EH (cell line): ENCODE measurements at places on chromosomes 12 and 14.

DNA sequence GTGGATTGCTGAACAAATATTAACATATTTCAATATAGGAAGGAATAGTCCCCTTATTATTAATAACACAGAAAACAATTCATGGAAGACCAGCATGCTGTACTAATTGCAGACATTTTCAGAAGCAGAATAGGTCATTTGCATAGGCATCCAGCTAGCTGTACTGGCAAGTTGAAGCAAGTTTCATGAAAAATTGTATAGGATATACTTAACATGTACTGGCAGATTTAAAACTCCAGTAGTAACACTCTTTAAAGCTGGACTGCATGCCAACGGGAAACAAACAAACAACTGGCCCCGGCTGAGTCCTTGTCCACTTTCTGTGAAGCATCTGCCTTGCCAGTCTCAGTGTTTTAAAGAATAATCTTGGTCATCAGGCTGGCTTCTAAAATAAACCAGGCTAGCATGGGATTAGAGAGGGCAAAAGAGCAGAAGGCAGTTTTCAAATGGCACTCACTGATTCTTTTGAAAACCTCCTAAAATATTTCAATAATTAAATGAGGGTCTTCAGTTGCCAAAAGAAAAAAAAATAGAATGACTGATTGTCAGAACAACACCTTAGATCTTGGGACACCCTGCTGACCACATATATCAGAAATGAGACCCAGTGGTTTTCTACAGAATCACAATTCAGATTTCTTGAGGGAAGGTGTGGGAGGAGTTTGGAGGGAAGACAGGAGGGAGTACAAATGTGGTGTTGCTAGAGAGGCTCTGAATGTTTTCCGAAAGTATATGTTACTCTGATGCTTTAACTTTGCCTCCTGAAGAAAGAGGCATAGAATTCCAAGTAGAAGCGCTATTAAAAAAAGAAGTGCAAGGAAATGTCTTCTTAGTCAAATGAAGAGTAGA is 122.5 kb upstream of the KRAS start:
- DNase-seq = no peak

GRCh38 chr12:4116251-4117111 is 157.1 kb upstream of the CCND2 start:
- DNase-seq = peak; percentile 86

GRCh38 chr14:20341646-20342045 is 1.8 kb upstream of the PARP2 start:
- DNase-seq = no peak

GRCh38 chr14:69040353-69040752 is 61.3 kb upstream of the ACTN1 start:
- DNase-seq = no peak

DNA sequence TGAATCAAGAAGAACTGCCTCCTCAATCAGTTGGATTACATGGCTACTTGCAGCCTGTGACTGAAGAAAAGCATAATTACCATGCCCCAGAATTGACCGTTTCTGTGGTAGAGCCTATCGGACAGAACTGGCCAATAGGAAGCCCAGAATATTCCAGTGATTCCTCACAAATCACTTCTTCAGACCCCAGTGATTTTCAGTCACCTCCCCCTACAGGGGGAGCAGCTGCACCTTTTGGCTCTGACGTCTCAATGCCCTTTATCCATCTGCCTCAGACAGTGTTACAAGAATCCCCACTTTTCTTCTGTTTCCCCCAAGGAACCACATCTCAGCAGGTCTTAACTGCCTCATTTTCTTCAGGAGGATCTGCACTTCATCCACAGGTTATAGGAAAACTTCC is 80.8 kb downstream of the RAD52 start:
- DNase-seq = no peak

DNA sequence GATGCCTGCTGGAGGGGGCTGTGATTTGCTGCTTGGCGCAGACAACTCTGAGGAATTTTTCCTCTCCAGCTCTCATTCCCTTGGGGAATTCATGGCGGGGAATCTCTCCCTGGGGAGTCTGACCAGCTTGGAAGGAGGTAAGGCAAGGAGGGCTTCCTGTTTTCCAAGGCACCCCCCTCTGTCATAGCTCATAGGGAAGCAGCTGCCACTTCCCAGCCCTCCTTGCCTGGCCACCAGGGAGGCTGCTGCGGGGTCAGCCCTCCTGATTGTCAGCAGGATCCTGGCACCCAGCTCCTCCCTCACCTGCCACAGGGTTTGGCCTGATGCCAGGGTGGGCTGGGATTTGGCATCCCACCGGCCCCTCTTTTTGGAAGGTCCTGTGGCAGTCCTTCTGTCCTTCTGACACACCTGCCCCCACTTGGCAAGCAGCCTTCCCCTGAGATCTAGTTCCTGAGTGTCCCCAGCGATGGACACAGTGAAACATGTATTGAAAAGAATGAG is 74.9 kb downstream of the TSPAN9 start:
- DNase-seq = peak; percentile 46

DNA sequence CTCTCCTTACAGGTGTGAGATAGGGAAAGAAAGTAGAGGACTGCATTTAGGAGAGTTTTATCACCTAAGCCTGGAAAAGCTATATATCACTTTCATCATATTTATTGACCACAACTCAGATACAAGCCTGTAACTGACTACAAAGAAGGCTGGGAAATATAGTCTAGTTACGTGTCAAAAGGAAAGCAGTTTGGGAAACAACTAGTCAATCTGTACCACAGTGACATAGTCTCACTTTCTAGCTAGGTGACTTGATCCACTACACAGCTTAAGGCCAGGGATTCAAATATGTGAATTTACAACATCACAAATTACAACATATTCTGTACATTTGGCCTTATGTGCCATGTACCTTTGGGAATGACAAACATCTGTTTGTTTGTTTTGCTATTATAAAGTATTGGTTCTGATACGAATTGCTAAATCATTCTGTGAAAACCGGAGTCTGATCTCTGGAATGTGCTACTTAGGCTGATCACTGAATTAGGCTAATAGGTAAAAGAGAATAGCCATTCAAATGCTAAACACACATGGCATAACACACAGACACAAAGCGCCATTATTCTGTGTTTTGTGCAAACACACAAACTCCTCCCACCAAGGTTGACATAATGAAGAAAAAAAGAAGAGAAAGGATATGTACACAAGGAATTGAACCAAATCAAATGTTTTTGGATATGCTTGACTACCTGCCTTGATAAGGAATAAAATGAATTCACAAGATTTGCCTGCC is 279.8 kb downstream of the DUSP6 start:
- no peak for DNase-seq

DNA sequence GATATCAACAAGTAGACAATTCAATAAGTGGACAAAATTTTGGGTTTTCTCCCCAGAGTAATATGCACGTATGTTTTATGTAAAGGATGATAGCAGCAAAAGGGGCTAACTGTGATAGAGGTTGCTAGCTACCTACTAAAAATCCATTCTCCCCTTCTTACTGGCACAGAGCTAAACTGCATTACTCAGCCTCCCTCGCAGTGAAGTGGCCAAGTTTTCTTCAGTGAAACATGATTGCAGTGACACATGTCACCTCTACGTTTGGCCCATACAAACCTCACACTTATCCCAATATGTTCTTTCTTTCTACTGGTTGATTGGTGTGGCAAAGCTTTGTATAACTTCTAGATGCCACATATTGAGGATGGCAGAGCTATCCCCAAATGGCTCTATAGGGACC is 34.3 kb downstream of the GPR65 start:
- no peak for DNase-seq

DNA sequence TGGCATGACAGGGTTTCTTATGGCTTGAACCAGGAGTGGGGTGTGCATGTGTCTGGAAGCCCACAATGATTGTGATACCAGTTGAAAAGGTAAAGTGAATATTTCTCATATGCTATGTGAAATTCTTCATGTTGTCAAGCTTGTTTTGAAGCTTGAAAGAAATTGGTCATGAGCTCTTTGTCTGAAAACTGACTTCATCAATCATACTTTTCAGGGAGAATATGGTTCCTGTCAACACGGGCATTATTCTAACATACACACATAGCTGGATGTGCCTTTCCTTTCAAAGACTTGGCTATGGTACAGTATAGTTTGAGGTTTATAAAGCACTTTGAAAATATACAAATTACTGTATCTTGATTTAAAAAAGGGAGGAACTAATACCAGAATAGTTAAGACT is 158.8 kb downstream of the KCNH5 start:
- no peak for DNase-seq

GRCh38 chr12:24750263-24750662 is 198.6 kb downstream of the BCAT1 start:
- no peak for DNase-seq
